ENCODE measurements at places on chromosomes 7 and 10. TPM values are rescaled to one million over a fixed set of nuclear protein-coding genes. Genes with fewer than 3 reads are reported as not detected.

MMD2 gene
- total RNA-seq: not detected

PRLHR gene
- not detected for total RNA-seq

DKK1 gene
- 33.0 TPM for total RNA-seq

SAMD9L gene
- total RNA-seq: 22.6 TPM

DNA sequence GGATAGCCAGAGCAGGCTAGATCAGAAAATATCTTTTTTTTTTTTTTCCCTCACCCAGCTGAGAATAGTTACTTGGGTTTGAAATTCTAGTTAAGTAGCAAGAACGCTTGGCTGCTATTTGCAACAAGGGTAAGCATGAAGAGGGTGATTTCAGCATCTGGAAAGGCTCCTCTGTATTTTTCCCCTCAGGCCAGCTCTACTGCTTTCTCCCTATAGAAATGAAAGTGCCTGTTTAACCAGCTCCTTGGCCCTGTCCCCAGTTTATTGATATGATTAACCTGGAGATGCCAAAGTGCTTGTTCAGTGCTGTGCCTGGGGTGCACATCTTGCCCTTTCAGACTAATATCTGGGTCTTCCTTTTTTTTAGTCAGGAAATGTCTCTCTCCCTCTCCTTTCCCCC, 37.1 kb downstream of the AP3M1 start:
- DNase-seq: no peak

DNA sequence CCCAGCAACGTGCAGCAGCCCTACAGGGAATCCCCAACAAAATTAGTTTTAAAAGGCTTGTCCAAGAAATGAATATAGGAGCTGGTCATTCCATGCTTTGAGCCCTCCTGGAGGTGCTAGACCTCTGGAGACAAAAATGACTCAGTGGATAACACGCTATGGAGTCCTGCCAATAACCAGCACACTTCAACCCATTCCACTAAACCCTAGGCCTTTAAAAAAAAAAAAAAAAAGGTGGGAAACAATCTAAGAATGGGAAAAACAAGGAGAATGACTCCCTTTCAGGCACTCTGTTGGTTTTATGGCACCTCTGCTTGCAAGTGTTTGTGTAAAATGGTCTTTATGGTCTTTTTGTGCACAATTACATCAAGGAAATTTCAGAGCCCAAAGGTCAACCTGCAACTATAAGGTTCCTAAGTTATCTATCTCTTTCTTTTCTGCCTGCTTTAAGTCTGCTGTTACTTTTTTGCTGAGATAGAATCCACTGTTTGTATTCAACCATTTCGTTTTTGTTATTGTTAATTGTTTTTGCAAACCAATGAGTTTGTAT, 21.3 kb downstream of the AVL9 start:
- no peak for DNase-seq

GRCh38 chr10:35424680-35425285, 88.5 kb downstream of the CCNY start:
- no peak for DNase-seq

DNA sequence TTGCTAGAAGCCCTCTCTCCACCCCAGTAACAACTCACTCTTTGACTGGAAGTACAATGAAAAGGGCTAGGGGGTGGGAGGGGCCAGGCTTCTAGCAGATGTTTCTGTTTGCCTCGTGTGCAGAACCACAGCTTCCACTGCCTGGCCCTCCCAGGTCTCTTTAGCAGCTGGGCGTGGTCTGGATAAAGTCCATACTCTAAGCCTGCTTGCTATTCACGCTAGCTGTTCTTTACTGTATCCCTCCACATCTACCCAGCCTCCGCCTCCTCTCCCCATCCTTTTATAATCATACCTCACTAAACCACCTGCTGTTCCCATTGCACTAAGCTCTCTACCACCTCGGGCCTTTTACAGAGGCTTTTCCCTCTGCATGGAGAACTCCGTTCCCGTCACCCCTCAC, 288.8 kb downstream of the CAMK1D start:
- DNase-seq: no peak

DNA sequence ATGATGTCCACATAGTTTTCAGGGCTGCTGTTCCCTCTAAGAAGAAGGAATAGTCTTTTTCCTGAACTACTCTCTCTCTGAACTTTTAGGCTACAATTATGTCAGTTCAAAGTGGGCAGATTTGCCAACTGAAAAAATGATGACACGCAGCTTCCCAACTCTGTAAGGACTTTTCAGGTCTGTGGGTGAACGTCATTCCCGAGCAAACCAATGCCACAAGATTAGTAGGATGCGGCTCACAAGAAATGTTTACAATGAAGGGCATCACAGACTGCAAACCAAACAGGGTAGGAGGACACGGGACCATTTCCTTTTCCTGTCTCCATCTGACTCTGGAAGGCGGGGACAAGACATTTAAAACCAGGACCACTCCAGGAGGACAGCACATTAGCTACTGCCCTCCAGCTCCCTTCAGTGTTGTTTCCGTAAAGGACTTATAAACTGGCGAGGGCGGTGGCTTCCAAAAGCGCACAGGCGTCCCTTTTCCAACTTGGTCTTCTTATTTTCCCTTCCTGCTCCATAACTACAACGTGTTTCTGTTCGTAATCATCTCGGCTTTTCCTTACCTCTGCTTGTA, 539 bp upstream of the MKLN1 start:
- DNase-seq: peak; percentile 34

GRCh38 chr10:51642581-51642980, 56.8 kb downstream of the CSTF2T start:
- DNase-seq: no peak

GRCh38 chr7:158176561-158177173, 411.0 kb downstream of the PTPRN2 start:
- no peak for DNase-seq

DNA sequence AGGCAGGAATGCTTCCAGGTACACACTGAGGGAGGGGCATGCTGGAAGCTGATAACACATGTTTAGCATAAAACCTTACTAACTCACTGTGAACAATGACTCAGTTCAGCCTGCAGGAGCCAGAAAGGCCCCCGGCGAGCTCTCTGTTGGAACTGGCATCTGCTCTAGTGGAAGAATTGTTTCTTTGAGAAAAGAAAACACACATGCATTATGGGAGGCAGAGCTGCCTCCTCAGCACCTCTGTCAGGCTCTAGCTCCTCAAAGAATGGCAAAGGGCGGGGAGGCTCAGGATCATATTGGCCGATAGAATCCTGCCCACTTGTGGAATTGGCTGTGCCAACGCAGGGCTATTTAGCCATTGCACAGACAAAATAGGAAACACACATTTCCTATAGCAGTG, 338.3 kb downstream of the CXCL12 start:
- DNase-seq: no peak

DNA sequence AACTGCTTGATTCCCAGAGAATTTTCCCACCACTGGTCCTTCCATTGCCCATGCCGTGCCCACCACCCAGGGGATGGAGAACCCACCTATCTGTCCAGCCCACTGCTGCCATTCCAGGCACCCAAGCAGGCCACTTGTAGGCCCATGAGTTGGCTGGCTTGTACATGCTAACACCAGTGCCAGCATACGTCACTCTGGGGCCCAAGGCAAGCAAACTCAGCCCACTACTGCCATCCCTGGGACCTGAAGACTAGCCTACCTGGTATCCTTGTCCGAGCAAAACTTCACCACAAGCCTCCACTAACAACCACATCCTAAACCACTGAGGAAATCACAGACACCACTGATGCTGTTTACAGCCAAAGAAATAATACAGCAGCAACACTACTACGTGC, 44.7 kb upstream of the CDK6 start:
- no peak for DNase-seq

GRCh38 chr10:75662715-75663114, 231.3 kb downstream of the LRMDA start:
- DNase-seq: no peak

DNA sequence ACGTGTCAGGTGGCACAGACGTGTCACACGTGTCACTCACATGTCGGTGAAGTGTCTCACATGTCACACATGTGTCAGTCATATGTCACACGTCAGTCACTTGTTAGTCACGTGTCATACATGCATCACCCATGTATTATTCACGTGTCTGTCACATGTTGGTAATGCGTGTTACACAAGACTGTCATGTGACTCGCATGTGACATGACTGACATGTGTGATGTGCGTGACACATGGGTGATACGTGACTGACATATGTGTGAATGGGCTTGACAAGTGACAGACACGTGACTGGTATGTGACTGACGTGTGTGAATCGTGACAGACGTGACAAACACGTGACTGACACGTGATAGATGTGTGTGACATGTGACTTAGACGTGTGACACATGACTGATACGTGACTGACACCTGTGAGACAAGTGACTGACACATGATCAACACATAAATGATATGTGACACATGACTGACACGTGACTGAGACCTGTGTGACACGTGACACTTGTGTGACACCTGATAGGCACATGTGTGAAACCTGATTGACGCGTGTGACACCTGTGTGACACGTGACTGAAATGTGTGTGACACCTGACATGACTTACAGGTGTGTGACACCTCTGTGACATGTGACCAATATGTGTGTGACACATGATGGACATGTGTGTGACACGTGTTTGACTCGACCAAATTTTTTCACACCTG, 56.1 kb downstream of the ZNF92 start:
- no peak for DNase-seq

- no peak for DNase-seq
These were observed 120.7 kb upstream of the PPIF start for GRCh38 chr10:79226391-79227245.

DNA sequence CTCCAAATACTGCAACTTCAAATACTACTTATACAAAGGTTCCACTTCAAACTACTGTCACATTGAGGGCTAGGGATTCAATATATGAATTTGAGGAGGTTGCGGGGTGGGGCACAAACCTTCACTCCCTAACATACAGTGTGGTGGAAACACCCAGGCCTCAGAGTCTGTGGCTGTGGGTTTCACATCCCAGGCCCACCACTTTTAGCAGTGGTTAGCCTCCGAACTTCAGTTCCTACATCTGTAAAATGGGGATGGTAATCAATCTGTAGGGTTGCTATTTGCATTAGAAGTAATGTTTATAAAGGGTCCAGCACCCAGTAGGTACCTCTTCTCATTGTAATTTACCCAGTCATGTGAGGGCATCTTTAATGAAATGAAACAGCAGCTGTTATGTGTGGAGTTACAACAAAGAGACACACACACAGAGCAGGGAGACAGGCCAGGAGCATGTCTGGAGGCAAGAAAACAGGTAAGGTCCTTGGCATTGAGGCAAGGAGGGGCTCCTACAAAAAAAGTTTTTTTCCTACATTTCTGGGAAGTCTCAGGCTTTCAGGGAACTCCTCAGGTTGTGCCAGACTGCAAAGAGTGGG, 570.9 kb downstream of the LRMDA start:
- no peak for DNase-seq

DNA sequence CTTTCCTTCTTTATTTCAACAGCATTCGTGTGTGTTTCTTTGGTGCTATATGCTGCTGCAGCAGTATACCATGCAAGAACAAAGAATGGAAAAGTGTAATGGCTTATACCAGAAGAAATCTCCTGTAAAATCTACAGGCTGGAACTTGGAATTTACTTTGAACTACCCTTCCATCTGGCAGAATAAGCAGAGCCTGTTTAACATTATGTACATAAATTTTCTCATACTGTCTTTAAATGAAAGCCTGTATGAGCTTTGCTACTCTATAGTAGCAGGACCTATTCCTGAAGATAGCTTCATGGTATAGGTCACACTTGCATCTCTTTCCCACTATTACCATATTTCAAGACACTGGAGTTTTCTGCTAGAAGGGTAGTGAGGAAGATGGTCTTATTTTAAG, 522.1 kb upstream of the GHITM start:
- no peak for DNase-seq

DNA sequence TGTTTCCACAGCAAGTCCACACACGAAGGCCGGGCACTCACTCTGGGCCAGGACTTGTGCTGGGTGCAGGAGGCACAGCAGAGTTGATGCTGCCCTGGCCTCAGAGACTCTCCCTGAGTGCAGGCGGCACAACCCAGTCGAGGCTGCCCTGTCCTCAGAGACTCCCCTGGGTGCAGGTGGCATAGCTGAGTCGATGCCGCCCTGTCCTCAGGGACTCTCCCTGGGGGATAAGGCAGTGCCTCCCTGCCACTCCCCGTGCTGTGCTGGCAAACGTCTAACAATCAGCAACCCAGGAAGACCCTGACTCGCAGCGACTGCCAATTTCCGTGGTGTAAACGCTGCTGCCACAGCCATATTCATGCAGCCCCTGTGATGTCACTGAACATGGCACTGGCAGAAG, 93.1 kb downstream of the PDGFA start:
- no peak for DNase-seq

GRCh38 chr10:86759073-86759672, 2.8 kb downstream of the BMPR1A start:
- DNase-seq: no peak

GRCh38 chr10:9015447-9015846, 961.0 kb downstream of the GATA3 start:
- no peak for DNase-seq

DNA sequence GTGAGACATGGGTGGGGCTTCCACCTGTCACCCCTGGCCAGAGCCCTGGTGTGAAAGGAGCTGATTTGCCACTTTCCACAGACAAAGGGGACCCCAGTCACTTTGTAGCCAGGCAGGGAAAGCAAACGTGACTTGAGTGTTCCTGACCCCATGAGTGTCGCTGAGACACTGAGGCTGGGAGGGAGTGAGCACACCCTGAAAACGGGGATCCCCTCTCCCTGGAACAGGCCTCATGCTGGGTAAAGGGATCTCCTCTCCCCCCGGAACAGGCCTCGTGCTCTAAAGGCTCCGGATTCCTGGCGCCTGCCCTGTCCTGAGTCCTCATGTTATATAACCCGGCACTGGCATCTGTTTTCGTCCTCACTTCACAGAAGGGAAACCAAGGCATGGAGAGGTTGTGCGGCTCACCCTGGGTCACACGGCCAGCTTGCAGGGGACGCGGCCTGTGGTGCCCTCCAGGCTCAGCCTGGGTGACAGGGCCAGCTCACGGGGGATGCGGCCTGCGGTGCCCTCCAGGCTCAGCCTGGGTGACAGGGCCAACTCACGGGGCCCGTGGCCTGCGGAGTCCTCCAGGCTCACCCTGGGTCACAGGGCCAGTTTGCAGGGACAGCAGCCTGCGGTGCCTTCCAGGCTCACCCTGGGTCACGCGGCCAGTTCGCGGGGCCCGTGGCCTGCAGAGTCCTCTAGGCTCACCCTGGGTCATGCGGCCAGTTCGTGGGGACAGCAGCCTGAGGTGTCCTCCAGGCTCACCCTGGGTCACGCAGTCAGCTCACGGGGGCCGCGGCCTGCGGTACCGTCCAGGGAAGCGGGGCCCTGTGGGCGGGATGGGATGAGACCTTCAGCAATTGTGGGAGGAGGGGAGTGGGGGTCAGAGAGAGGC, 104.7 kb downstream of the PDGFA start:
- DNase-seq: no peak

- DNase-seq: no peak
These were observed 23.4 kb downstream of the SMURF1 start for GRCh38 chr7:99120501-99120900.

- no peak for DNase-seq
These were observed 354.7 kb downstream of the OTUD1 start for GRCh38 chr10:23793577-23793976.

DNA sequence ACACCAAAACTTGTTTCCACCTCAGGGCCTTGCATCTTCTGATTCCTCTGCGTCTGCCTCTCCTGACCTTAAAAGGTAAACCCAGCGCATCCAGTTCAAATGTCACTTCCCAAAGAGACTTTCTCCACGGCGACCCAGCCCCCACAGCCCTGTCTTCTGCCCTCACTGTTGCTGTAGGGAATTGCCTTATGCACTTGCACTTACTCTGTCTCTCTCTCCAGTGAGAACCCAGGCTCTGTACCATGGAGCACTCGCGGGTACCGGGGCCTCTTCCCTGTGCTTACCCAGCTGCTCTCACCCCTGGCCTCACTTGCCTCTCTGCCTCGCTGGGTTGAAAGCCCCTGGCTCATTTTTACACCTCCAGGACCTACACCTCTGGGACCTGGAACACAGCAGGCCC, 48.4 kb downstream of the AOC1 start:
- DNase-seq: no peak
